Muscle of leg (tissue), 16 donors: ENCODE measurements at places on chromosomes 2 and 18.

GRCh38 chr18:56000041-56000440 is 412.0 kb upstream of the TCF4 start:
- no peak for DNase-seq

- peak; percentile 85 for DNase-seq
Measured at GRCh38 chr2:172931918-172932520, 143.6 kb upstream of the MAP3K20 start.

DNA sequence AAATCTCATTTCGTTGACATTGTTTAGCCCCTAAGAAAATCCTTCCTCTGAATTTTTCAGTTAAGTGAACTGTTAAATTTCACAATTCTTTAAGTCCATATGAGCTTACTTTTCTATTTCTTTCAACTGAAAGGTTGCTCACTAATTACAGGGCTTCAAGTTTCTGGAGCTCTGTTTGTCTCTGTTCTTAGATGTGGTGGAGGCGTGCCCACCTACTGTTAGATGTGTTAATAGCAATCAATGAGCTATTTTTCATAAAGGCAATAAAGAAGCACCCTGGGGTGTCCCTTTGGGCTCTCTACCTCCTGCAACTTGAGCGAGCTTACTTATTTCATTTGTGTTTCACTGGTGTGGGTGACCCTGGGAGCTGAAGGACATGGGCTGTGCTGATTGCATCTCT is 25.0 kb downstream of the CREG2 start:
- no peak for DNase-seq

DNA sequence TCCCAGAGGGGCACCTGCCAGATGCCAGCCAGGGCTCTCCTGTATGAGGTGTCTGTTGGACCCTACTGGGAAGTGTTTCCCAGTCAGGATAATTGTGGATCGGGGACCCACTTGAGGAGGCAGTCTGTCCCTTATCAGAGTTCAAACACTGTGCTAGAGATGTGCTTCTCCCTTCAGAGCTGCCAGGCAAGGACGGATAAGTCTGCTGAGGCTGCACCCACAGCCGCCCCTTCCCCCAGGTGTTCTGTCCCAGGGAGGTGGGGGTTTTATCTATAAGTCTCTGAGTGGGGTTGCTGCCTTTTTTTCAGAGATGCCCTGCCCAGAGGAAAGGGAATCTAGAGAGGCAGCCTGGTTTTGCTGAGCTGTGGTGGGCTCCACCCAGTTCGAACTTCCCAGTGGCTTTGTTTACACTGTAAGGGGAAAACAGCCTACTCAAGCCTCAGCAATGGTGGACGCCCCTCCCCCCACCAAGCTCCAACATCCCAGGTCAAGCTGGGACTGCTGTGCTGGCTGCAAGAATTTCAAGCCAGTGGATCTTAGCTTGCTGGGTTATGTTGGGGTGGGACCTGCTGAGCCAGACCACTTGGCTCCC is 324.0 kb upstream of the SETBP1 start:
- no peak for DNase-seq

GRCh38 chr2:97738179-97739019 is 25.0 kb downstream of the ZAP70 start:
- no peak for DNase-seq

DNA sequence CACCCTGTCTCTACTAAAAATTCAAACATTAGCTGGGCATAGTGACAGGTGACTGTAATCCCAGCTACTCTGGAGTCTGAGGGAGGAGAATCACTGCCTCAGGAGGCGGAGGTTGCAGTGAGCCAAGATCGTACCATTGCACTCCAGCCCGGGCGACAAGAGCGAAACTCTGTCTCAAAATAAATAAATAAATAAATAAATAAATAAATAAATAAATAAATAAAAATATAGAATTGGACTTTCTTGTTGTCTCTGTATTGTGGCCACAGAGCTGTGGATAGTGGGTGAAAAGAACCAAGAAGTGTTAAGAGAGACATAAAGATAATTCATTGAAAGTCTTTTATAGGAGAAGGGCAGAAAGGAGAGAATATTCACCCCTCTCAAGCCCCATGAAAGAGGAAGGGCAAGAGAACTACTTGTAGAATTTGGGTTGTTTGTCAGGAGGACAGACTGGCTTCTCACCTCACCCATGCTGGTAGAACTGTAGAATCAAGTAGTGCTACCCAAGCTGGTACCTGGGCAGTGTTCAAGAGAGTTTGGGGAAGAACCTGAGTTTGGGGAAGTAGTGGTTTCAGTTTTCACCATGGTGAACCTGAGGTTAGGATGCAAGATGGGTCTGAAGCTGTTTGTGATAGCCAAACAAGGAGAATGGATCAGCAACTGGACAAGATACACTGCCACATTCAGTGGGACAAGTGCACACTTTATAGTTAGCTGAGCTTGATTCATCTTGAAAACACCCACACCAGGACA is 256.5 kb downstream of the CD226 start:
- no peak for DNase-seq

DNA sequence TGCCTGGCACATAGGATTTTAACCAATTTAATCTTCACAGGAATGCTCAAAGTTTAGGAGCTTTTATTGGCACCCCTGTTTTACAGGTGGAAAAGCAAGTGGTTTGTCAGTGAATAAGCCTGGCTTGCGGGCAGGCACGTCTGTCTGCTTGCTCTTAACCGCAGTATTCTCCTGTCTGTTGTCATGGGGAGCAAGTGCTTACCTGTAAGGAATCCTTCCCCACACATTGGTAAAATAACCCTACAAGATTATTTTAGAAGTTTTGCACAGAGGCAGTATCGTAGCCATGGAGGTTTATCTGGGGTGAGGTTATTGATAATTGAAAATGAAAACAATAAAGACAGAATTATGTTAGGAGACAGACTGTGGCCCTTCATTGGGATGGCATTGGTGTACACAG is 174.9 kb downstream of the AGAP1 start:
- no peak for DNase-seq

- no peak for DNase-seq
Measured at GRCh38 chr2:85769236-85769982, 15.6 kb downstream of the ATOH8 start.

GRCh38 chr2:172106108-172106961 is 3.6 kb upstream of the DLX2 start:
- peak; percentile 16 for DNase-seq

GRCh38 chr2:26363323-26363722 is 16.7 kb upstream of the ADGRF3 start:
- no peak for DNase-seq

DNA sequence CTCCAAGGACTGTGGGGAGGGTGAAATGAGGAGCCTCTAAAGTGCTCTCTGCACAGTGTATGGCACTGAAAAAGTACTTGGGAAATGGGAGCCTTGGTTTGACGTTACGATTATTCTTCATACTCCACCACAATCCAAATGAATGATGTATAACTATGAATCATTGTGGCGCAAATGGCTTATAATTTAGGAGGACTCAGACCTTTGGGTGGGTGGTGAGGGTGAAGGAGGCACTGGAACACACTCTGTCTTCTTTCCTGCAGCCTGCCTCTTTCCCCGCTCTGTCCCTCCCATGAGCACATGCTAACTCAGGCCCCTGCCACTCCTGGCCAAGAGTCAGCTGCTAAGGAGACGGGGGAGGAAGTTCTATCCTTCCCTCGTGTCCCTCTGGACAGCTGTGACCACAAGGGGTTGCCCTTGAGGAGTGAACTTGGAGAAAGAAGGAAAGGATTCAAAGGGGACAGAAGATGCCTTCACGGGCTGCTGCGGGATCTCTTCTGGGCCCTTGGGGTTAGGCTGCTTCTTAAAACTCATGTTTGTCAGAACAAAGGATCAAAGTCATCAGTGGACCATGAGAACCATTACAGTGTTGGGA is 36.5 kb downstream of the POLR1A start:
- peak; percentile 73 for DNase-seq

- peak; percentile 69 for DNase-seq
Measured at GRCh38 chr2:55163274-55163721, 68.8 kb downstream of the CLHC1 start.

GRCh38 chr2:45962177-45962921 is 310.9 kb downstream of the PRKCE start:
- peak; percentile 87 for DNase-seq

- DNase-seq: no peak
Measured at GRCh38 chr18:6557770-6558248, 143.1 kb upstream of the L3MBTL4 start.

- DNase-seq: no peak
Measured at GRCh38 chr2:120498121-120498520, 152.2 kb downstream of the INHBB start.

DNA sequence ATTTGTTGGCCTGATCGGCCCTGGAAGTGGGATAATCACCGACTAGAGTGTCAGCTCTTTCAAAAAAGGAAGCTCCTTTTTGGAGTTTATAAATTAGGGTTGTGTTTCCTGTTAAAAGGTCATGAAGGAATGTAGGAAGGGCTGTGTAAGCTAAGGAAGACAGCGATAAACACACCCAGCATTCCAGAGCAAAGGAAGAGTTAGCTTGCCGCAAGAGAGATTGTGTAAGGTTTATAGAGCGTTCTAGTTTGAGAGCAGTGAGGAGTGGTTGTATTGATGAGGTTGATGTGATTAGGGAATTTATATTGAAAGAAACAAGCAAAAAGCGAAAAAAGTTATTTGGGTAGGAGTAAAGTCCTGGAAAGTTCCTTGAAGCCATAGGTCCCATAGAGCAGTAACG is 3.5 kb upstream of the ILKAP start:
- DNase-seq: no peak
